Putamen (tissue), 1 donor: ENCODE measurements at places on chromosomes 13 and 19.
A peak's percentile ranks its signal among the peaks of the same experiment; 100 is the strongest.

- no peak for DNase-seq
Measured at GRCh38 chr13:40333226-40333625, 333.2 kb downstream of the FOXO1 start.

GRCh38 chr13:39484506-39485313, 118.3 kb downstream of the LHFPL6 start:
- peak; percentile 35 for DNase-seq

GRCh38 chr19:33865306-33865705, 68.6 kb downstream of the KCTD15 start:
- no peak for DNase-seq

GRCh38 chr19:43790587-43790986, 9.8 kb upstream of the KCNN4 start:
- DNase-seq, result no peak

DNA sequence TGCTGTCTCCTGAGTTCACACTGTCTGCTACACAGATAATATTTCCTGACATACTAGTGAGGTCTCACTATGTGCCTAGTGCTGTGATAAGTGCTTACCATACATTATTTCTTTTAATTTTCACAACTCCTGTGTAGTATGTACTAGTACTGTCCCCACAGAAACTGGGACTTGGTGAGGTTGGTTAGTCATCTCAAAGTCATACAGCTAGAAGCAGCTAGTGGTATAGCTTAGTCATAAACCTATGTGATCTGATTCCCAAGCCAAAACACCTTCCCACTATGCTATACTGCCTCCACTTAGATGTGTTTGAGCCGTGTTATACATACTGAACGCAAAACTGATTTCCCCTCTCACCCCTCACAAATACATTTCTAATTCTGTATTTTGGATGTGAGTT, 10.5 kb downstream of the MTMR6 start:
- DNase-seq, result no peak

GRCh38 chr13:28299916-28300315, 161.6 kb downstream of the PAN3 start:
- DNase-seq, result no peak
